ENCODE measurements at places on chromosomes 4 and X.

- DNase-seq, result no peak
Measured at GRCh38 chrX:140524556-140524955, 19.7 kb upstream of the SOX3 start.

DNA sequence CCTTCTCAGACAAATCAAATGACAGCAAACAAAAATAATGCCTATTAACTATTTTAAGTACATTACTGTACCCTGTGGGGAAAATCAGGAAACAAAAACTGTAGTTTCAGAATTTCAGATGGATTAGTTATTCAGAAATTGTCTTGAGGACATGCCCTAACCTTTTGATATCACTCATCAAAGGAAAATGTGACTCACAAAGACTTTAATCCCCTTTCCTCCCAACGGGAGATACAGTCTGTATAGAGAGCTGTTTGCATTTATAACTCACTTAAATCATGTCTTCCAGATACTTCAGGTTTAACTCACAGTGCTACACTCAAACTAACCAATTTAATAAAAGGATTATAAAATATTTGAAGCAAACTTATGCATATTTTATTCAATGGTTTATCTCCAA, 304.0 kb downstream of the MAPK10 start:
- DNase-seq, result no peak

DNA sequence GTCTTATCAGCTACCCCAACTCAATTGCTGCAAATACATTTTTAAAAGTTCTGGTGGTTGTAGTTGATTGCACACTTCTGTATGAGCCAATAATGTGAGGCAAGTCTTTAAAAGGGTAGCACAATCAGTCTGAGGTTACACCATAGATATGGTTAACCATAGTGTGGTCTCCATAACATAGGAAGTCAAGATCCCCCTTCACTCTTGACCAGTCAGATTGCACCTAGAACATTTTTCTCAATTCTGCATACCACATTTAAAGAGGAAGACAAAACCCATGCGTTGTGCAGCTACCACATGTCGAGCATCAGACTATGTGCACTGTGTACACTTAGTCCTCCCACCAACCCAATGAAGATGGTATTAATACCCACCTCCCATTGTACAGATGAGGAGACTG, 26.5 kb upstream of the CYBB start:
- DNase-seq, result no peak

DNA sequence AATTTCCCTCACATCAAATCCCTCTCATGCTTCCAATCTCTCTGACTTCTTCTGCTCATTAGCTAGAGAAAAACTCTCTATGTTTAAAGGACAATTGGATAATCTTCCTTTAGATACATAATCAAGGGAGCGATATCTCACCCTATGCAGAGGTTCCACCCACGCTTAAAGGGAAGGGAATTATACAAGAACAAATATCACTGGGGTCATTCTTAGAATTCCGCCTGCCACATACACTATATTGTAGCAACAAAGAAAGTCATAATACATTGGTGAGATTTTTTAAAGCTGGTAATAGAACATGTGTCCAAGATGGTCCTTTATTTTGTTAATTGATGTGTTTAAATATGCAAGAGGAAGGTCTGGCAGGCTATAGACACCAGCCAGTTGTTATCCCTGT, 31.5 kb downstream of the NKX6-1 start:
- no peak for DNase-seq

GRCh38 chrX:77444075-77444474, 3.1 kb upstream of the FGF16 start:
- no peak for DNase-seq

DNA sequence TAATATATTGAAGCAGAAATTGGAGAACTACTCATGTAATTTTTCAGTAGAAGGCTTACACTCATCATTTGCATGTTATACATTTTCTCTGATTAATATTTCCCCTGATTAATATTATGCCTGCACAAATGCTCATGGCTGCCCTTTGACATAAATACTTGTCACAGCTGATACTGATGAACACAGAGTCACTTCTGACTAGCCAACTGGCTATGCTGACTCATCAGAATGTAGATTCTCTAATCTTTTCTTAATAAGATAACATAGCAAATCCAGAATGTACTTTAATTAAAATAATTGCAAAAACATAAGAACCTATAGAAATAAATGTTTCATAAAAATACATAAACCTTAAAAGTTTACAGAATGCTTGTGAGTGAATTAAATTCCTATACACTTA, 52.4 kb upstream of the C4orf54 start:
- DNase-seq, result no peak

DNA sequence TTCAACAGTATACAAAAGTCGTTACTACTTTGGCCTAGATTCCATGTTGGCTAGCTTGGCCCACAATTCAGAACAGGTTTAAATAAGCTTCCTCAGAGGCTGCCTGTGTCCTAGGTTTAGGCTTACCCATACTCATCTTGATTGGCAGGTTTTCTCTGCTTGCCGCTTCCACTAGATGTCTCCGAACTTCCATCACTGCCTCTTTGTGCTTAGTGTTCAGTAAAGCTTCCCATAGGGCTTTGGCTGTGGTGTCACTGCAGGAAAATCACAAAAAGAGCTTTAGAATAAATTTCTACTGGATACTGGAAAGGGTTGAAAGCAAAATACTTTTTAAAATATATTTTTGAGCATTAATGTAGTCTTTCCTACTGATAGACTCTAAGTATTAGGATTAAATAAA, 52.4 kb downstream of the SCFD2 start:
- no peak for DNase-seq

DNA sequence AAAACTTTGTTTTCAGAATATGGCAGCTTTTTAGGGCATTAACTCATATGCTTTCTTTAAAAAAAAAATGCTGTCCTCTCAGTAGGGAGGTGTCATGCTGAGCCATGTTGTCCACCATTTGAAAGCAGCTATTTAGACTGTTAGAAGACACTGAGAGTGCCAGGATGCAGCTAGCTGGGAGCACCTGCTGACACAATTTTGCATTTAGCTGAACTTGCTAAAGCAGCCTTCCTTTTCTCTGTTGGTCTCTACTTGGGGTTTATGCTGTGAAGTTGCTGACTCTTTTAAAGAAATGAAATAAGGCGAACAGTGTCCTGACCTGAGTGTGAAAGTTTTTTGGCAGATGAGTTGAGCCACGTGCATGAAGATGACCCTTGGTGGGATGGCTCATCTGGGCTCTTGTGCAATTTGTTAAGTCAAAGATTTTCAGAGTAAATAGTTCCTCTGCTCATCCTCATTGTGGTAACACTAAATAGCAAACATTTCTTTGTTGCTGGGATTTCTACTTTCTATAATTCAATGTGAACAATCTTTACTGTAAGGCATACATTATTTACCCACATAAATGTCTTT, 64.5 kb downstream of the CDS1 start:
- no peak for DNase-seq

- no peak for DNase-seq
Measured at GRCh38 chr4:147219145-147219544, 261.8 kb upstream of the EDNRA start.

- DNase-seq, result no peak
Measured at GRCh38 chr4:38868059-38868960, 704 bp downstream of the FAM114A1 start.

DNA sequence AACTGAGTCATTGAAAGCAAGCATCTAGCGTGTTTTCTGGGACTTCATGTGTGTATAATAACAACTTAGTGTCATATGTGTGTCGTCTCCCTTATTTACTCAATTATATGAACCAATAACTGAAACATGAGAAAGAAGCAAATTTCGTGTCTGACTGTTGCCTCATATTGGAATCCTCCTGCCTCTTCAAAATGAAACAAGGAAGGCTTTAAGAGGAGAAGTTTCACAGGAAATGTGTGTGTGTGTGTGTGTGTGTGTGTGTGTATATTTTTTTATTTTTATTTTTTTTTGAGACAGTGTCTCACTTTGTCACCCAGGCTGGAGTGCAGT, 145.8 kb upstream of the SFRP2 start:
- DNase-seq, result no peak

DNA sequence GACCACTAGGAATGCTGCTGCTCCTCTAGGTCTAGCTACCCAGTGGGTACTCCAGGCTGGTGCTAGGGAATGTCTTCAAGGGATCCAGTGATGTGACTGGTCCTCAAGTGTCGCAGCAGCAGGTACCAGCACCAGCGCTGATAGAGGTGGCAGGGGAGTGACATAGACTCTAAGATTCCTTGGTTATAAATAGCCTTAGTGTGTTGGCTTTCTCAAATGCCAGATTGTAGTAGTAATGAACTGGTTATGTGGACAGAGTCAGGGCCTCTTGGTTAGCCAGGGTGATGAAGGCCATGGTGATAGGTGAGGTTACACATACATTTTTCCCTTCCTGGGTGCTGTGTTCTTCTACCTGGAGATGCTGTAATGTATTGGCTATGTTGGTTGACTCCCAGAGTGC, 38.3 kb downstream of the DCLK2 start:
- no peak for DNase-seq

DNA sequence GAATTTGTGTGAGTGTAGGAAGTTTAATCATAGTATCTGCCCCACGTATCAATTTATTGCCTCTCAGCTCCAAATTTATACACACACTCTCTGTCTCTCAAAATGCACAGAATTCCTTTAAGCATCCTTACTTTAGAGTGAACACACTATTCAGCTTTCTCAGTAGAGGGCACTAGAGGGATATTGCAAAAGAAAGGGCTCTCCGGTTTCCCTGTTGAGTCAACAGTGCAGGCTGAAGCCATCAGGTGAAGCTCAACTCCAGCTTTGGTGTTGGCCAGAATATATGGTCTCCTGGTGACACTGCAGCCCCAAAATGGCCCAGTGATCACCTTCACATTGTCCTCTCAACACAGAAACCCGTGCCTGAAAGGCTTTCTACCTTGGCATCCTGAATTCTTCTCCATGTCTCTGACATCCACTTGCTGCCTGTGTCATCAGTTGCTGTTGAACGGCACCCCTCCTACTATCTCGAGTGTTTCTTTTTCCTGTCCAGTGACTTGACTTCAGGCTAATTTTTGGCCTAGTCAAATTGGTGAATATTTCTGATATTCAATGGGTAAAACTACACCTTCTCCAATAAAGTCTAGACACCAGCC, 670.5 kb downstream of the GABRG1 start:
- DNase-seq, result no peak

DNA sequence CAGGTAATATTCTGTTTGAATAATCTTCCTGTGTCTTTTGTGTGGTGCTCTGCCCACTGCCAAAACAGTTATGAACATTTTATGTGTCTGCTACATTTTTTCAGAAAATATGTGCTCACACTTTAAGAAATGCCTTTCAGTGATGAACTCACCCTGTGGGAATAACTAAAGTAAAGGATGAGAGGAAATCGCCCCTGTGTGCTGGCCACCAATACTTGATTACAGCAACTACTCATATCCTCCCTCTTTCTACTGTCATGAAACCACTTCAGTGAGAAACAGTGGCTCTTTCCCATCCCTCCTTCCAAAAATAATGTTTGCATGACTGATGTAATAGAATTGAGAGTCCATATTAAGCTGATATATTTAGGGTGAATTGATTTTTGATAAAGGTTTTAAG, 900.9 kb downstream of the RAB28 start:
- DNase-seq, result no peak

DNA sequence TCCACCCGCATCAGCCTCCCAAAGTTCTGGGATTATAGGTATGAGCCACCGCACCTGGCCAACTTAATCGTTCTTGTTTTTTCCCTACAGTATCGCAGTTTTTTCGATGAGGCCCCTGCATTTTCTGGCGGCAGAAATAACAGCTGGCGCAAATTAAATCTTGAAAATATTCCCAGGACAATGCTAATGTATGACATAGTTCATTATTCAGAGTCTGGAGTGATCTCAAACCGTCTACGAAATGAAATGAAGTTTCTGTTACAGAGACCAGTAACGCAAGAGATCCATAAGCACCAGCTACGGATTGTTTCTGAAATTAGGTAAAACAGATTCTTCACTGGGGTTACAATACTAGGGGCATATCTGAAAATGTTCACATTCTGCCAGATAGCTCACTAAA, 27.3 kb downstream of the CXorf58 start:
- DNase-seq, result no peak

GRCh38 chrX:44303119-44303518, 40.4 kb downstream of the EFHC2 start:
- no peak for DNase-seq

DNA sequence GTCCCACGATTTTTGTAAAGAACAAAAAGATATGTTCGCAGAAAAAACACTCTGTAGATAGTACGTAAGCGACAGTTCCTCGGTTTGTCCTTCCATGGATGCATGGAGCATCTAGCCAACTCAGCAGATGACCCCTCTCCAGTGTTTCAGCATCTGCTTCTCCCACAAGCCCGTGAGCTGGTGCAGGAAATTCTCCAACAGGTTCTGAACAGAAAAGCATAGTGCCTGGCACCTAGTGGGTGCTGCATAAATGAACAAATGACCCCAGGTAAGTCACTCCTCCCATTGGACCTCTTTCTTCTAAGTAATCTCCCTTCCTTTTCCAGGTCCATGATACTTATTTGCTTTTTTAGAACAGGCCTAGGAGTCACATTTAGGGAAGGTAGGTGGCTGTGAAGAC, 966 bp upstream of the KIAA0232 start:
- DNase-seq, result no peak

DNA sequence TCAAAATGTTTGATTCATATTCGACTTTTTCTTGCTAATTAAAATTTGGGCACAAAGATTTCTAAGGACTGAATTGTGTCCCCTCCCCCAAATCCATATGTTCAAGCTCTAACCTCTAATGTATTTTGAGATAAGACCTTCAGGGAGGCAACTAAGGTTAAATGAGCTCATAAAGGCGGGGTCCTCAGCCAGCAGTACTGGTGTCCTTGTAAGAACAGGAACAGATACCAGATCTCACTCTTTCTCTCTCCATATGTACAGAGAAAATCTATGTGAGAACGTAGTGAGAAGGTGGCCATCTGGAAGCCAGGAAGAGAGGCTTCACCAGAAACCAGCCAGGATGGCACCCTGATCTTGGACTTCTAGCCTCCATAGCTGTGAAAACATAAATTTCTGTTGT, 116.9 kb downstream of the VEGFC start:
- no peak for DNase-seq

- DNase-seq, result no peak
Measured at GRCh38 chr4:161990721-161991120, 173.1 kb downstream of the FSTL5 start.

GRCh38 chr4:8854931-8855330, 16.7 kb downstream of the HMX1 start:
- DNase-seq, result no peak

- no peak for DNase-seq
Measured at GRCh38 chr4:96677499-96677898, 837.6 kb downstream of the PDHA2 start.

Measured in stimulated activated CD8-positive, alpha-beta memory T cell treated with anti-CD3 and anti-CD28 coated beads, Interleukin-4, amount 100 ng/mL, for 1 hour (primary cell).